ENCODE measurements at places on chromosomes 2 and 18. TPM values are rescaled to one million over a fixed set of nuclear protein-coding genes. Genes with fewer than 3 reads are reported as not detected.

GRCh38 chr2:34738691-34739090 lies 1139.6 kb upstream of the FAM98A start:
- no peak for DNase-seq

DNA sequence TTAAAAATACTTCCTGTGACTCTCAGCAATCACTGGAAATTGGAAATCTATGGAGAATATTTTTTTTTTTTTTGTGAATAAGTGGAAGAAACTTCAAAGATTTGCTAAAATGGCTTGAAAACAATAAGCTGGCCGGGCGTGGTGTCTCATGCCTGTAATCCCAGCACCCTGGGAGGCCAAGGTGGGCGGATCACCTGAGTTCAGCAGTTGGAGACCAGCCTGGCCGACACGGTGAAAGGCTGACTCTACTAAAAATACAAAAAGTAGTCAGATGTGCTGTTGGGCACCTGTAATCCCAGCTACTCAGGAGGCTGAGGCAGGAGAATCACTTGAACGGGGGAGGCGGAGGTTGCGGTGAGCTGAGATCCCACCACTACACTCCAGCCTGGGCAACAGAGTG lies 155.5 kb upstream of the CAVIN2 start:
- DNase-seq = no peak

- DNase-seq = peak; percentile 80
These were observed 129.2 kb upstream of the MEIS1 start for GRCh38 chr2:66305718-66306117.

- no peak for DNase-seq
These were observed 53.2 kb downstream of the PHLPP1 start for GRCh38 chr18:62768558-62768943.

DNA sequence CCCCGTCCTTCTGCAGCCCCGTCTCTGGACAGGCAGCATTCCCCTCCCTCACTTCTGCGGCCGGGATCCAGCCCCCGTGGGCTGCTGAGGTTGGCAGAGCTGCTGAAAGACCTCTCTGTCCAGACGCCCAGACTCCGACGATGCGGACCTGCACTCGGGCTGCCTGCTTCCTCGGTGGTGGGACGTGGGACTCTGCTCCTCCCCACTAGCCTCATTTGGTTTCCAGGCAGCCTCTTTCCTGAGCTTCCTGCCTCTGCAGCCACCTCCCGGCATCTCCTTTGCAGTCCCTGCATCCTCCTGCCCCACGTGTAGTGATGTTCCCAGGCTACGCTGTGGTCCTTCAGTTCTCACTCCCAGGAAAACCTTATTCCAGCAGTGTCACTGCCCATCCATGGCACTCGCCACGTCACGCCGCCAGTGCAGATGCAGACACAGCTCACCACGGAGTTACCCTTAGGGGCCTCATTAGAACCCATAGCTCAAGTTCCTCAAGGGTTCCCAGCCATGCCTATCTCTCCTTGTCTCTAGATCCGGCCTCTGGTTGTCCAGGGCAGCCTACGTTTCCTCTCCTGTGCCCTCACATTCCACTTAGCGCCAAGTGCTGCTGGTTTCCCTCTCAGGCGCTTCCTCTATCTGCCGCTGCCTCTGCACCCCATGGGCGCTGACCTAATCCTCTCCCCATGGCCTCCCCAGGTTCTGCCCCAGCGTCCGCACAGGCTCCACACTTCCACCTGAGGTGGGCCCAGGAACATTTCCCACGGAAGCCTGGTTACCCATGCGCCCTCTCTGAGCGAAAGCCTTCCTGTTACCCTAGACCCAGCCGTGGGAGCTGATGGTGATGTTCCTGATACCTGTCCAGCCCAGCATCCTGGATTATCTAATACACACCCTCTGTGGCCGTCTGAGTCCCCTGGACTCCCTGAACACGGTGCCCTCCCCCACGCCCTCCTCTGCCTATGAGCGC lies 318.3 kb upstream of the MYT1L start:
- no peak for DNase-seq

- no peak for DNase-seq
These were observed 7.0 kb downstream of the INHBB start for GRCh38 chr2:120352696-120353590.

GRCh38 chr2:198385856-198386255 lies 581.5 kb downstream of the PLCL1 start:
- no peak for DNase-seq

- no peak for DNase-seq
These were observed 41.3 kb downstream of the CAPN13 start for GRCh38 chr2:30765876-30766470.

Gene DUSP11
- 36.9 TPM for polyA plus RNA-seq

Gene CTDSP1
- 122 TPM for polyA plus RNA-seq

Gene SOX11
- polyA plus RNA-seq = 22.1 TPM
